Hematopoietic multipotent progenitor cell (in vitro differentiated cells): ENCODE measurements at places on chromosomes 12 and 14.
A peak's percentile ranks its signal among the peaks of the same experiment; 100 is the strongest.

- DNase-seq, result no peak
Measured at GRCh38 chr12:125136702-125137101, 71.5 kb downstream of the AACS start.

GRCh38 chr14:85644211-85644610 is 114.3 kb downstream of the FLRT2 start:
- peak; percentile 5 for DNase-seq

DNA sequence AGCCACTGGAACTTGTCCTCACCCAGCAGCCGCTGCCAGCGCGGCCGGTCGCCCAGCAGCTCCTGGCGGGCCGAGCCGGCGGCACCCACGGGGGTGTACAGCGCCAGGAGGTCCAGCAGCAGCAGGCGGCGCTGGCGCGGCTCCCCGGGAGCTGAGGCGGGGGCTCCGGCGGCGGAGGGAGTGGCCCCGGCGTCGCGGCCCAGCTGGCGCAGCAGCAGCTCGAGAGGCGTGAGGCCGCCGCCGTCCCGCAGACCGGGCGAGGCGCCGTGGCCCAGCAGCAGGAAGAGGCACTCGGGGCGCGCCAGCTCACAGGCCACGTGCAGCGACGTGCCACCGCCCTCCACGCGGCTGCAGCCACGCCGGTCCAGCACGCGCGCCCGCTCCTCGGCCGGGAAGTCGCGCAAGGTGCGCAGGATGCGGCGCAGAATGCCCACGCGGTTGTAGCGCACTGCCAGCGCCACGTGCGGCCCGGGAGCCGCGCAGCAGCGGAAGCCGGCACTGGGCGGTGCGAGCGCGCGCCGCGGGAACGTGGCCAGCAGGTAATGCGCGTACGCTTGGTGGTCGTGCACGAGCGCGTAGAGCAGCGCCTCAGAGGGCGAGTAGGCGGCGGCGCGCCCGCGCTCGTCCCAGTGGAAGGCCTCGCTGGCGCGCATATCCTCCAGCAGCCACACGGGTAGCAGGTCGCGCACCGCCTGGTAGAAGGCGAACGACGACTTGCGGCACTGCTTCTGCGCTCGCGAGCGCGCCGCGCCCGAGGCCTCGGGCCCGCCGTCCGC is 2.3 kb downstream of the ANKRD9 start:
- no peak for DNase-seq

- no peak for DNase-seq
Measured at GRCh38 chr14:21382095-21382494, 1.7 kb downstream of the SUPT16H start.

GRCh38 chr12:109861689-109862314 is 18.5 kb downstream of the GLTP start:
- DNase-seq, result no peak

GRCh38 chr12:52275686-52276085 is 1.2 kb downstream of the KRT86 start:
- no peak for DNase-seq

DNA sequence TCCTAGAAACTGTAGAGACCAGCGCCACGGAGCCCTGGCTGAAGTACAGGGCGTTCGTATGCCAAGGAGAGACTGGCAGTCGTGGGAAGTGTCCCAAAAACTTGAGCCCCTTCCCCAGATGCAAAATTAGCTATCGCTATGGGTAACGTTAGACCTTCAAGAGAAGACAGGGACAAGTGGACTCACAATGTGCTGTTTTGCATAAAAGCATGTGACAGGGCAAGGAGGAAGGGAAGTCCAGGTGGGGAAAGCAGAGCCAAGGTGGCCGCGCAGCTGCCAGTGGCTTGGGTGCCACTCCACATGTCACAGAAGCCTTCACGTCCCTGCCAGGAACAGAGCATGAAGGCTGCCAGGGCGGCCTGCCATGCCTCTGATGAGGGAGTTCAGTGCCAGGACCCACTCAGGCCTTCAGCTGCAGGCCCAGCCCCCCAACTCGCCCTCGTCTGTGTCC is 61.2 kb upstream of the DYNC1H1 start:
- DNase-seq, result no peak

- peak; percentile 28 for DNase-seq
Measured at GRCh38 chr12:22529281-22530060, 14.9 kb downstream of the C2CD5 start.

- no peak for DNase-seq
Measured at GRCh38 chr12:82008251-82008650, 249.1 kb upstream of the PPFIA2 start.

GRCh38 chr14:104137297-104138097 is 890 bp upstream of the KIF26A start:
- peak; percentile 55 for DNase-seq

GRCh38 chr14:68637106-68638021 is 155.5 kb downstream of the ZFP36L1 start:
- no peak for DNase-seq

DNA sequence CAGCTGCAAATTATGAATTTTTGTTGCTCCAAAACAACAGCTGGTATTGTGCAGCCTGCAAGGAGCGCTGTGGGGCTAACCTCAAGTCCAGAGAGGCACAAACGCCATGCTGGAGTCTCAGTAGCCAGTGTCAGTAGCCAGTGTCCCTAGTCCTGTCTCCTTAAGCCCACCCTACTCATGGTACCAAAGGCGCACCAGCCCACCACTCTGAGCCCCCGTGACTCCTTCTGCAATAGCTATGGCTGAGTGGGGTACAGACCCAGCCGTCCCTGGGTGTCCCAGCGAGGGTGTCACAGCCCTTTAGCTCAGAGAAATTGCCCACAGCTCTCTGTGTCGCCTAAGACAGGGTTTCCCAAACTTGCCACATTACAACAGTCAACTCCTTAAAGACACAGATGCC is 65.2 kb downstream of the ARL6IP4 start:
- DNase-seq, result no peak

- no peak for DNase-seq
Measured at GRCh38 chr12:3802721-3803120, 49.8 kb upstream of the CRACR2A start.

DNA sequence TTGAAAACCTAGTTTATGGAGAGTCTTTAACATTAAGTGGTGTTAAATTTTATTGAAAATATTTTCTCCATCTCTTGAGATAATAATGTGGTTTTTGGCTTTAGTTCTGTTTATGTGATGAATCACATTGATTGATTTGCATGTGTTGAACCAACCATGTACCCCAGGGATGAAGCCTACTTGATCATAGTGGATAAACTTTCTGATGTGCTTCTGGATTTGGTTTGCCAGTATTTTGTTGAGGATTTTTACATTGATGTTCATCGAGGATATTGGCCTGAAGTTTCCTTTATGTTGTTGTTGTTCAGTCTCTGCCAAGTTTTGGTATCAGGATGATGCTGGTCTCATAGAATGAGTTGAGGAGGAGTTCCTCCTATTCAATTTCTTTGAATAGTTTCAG is 222.6 kb downstream of the ADAMTS20 start:
- no peak for DNase-seq

- DNase-seq, result no peak
Measured at GRCh38 chr12:124326871-124327270, 32.0 kb downstream of the RFLNA start.

DNA sequence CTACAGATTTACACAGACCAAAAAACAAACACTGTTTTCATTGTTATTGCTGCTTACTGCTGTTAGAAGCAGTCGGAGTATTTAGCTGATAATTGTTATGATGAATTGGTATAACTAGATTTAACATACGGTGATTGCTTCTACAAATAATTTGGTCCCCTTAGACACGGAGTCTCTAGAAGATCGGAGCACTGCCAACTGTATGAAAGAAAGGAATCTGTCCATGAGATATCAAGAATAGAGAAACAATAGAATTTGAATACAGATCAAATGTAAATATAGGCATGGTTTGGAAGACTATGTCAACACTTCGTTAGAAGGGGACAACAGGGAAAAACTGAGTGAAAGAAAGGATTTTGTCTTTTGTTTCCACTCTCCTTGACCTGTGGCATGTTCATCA is 110.9 kb downstream of the PPP2R5E start:
- no peak for DNase-seq

- DNase-seq, result no peak
Measured at GRCh38 chr12:122048151-122048550, 26.5 kb downstream of the BCL7A start.

- no peak for DNase-seq
Measured at GRCh38 chr14:22884076-22884737, 1.2 kb downstream of the REM2 start.

GRCh38 chr12:119410396-119410795 is 75.9 kb downstream of the CCDC60 start:
- DNase-seq, result no peak

GRCh38 chr14:104821229-104821945 is 20.5 kb downstream of the ZBTB42 start:
- no peak for DNase-seq

- DNase-seq, result no peak
Measured at GRCh38 chr12:57434517-57435223, at the start of gene INHBC. Gene INHBC (plus strand): TSS chr12:57434784. CDS start chr12:57434887, 103 bp downstream.

DNA sequence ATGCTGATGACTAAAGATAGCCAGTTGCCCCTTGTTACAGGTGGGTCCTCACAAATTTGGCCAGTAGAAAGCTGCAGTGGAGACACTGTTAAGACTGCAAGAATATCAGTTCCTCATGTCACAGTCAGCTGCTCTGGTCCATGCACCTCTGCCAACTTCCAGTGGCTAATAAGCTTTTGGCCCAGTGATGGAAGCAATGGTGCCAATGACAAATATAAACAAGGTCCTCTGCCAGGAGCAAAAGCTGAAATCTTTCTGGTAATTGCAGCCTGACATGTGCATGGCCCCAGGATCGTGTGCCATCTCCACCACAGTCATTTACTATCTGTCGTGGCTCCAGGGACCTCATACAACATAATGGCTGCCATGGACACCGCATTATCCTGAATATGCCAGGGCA is 85.4 kb upstream of the TMEM260 start:
- DNase-seq, result no peak

DNA sequence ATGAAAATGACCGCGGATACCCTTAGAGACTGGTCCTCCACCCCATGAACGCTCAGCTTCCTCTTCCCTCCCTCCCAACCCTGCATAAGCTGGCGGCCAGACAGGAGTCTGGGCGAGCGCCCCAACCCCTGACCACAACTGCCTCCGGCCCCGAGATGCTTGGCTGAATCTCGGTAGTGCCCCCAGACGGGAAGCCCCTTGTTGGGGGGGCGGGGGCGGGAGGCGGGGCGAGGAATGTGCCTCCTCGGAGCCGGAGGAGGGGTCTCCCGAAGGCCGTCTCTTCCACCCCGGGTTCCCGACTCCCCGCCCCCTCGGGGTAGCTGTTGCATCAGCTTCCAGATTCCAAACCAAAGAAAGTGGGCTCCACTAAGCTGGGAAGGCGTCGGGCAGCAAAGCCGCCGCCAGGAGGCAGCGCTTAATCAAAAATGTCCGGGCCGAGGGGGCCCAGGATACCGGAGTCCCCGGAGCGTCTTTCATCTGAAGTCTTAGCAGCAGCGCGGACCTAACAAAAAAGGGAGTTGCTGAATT is 7.1 kb upstream of the MRPL52 start:
- peak; percentile 74 for DNase-seq

- no peak for DNase-seq
Measured at GRCh38 chr14:101151226-101151926, 247.9 kb upstream of the RTL1 start.

DNA sequence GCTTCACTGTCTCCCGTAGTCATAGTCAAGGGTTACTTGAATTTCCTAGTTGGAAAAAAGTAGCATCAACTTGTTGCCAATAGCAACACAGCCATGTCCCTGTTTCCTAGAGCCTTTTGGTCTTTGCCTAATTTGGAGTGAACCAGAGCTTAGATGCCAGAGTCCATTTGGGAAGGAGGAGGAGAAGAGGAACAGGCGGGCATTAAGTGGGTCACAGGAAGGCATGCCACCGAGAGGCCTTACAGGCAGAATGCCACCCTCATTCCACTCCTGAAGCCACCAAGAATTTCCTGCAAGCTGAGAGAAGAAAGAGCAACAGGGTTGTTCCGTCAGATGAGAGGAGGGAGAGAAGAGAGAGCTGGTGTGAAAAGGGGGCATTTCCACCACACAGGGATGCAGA is 339.5 kb downstream of the DPF3 start:
- no peak for DNase-seq

- DNase-seq, result no peak
Measured at GRCh38 chr14:57573173-57573572, 79.5 kb upstream of the CCDC198 start.

- no peak for DNase-seq
Measured at GRCh38 chr14:104400355-104400754, 179.2 kb upstream of the C14orf180 start.

- no peak for DNase-seq
Measured at GRCh38 chr12:107730618-107731341, 30.2 kb downstream of the PRDM4 start.

GRCh38 chr12:66197495-66197921 is 8.5 kb downstream of the IRAK3 start:
- no peak for DNase-seq

- no peak for DNase-seq
Measured at GRCh38 chr14:38233218-38233617, 22.7 kb downstream of the CLEC14A start.

DNA sequence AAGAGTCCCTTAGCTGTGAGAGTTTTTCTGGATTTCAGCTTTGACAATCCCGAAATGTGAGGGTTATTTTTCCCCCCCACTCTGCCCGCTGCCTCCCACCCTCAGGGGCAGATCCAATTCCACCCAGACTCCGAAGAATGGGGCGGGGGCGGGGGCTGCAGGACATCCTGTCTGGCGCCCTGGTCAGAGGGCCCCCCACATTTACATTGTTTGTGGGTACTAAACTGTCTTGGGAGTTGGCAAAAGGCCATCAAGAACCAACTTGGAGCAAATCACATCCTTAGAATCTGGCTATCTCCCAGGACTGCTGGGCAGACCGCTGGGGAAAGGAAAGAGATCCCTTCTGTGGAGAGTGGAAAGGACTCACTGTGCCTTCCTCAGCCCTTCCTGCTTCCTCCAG is 2.4 kb downstream of the EMP1 start:
- no peak for DNase-seq

DNA sequence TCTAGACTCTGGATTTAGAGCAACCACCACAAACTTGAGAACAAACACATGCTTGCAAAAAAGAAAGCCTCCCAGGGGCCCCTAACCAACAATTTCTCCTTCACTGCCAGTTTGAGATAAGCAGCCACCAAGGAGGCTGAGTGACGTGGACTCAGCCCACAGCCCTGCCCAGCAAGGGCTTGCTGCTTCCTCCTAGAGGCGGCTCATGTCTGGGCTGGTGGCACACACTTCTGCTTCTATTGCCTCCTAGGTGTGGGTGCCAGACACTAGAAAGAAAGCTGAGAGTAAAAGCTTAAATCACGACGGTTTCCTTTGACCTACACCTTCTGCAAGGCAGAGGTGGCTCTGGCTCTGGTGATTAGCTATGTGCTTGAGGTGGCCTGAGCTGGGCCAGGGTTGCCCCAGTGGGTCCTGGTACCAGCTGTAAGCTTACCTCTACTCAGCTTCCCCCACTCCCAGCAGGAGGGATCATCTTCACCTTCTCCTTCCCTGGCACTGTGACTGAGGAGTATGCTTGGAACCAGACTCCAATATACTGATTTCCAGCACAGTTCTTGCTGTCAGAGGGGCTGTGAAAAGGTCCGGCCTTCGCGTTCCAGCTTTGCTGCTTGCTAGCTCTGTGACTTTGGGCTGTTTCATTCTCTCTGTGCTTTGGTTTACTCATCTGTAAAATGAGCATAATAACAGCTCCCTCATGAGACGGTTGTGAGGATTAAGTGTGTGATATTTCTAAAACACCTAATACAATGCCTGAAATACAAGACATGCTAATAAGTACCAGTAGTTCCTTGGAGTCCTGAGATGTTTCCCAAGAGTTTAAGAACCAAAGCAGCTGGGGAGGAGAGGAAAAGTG is 89.7 kb upstream of the PARP11 start:
- peak; percentile 67 for DNase-seq
